ENCODE measurements at places on chromosomes 13 and 19.

- DNase-seq, result no peak
Measured at GRCh38 chr19:31671411-31672035, 322.3 kb upstream of the TSHZ3 start.

- DNase-seq, result no peak
Measured at GRCh38 chr13:113421673-113422270, 31.5 kb downstream of the ADPRHL1 start.

GRCh38 chr19:46785054-46785979 lies 3.1 kb downstream of the SLC1A5 start:
- DNase-seq, result no peak

DNA sequence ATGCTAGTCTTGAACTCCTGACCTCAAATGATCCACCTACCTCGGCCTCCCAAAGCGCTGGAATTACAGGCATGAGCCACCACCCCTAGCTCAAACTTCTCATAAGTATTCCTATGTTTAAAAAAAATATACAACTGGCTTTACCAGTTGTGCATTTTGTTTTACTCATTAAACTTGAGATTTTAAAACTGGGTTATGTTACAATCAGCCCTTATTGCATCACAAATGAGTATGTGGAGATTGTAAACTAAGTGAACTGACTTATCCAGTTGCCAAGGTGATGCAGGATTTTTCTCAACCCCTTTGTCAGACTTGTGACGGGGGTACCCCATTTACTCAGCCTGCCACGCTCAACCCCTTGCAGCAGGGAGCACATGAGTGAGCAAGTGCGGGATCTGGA lies 14.4 kb upstream of the GTF2F2 start:
- no peak for DNase-seq

DNA sequence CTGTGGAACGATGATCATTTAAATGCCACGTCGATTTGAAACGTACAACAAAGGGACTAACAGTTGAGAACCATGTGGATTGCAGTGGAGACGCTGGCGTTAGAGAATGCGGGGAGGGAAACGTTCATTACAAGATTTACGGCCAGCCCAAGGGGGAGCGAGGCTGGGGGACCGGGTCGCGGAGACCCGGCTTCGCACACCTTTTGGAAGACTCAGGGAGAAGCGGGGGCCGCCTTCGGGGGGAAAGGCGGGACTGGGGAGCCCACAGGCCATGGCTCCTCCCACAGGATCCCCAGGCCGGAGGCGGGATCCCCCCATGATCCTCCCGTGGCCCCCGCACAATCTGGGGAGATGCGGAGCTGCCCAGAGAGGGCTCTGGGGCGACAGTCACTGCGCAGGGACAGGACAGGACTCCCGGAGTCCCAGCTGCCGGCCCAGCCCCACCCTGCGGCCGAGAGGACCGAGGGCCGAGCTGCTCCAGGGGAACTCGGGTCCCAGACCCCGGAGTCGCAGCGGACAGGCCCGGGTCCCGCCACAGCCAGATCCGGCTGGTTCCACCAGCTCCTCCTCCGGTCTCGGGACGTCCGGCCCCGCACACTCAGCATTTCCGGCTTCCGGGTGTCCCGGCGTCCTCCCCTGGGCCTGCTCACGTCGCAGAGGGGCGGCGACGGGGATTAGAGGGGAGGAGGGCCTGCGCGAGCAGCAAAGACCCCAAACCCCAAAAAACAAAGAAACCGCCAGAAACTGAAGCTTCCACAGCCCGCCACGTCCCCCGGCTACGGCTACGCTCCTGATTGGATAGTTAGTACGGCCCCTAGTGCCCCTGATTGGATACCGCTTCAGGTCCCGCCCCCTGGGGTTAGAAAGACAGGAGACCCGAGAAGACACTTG lies 21.1 kb upstream of the OR10H1 start:
- peak; percentile 94 for DNase-seq

DNA sequence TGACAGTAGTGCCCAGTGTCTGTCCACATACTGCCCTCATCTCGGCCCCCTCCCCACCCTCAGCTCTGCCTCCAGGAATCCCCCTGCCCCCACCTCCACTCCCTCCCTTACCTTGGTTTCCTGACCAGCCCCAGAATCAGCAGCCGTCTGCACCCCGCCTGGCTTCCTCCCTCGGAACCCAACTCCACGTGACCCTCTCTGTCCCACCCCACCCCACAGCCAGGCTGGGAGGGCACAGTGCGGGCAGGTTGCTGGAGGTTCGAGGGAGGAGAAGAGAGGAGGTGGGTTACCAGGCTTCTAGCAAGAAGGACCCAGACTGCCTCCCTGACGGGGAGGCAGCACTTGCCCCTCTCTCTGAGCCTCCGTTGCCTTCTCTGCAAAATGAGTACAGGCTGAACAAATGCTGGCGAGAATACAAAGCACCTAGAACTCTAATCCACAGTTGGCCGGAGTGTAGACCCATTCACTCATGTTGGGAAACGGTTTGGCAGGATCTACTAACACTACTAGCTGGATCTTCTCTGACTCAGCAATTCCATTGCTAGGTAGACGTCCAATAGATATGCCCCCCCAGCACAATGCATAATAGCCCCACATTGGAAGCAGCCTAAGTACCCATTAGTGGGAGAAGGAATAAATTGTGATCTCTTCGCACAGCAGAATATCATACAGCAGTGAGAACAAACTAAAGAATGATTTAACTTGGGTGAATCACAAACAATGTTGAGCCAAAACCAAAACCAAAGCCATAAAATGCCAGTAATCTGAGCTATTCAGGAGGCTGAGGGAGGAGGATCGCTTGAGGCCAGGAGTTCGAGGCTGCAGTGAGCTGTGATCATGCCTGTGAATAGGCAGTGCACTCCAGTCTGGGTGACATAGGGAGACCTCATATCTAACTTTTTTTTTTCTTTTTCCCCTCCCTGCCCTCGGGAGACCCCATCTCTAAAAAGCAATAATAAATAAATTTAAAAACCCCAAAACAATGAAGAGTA lies at the start of gene RASAL3:
Gene RASAL3, minus strand, starts transcription at position 151 of the 992 bp plus-strand sequence. CDS start 186 bp downstream, outside the sequence.
- DNase-seq, result no peak

DNA sequence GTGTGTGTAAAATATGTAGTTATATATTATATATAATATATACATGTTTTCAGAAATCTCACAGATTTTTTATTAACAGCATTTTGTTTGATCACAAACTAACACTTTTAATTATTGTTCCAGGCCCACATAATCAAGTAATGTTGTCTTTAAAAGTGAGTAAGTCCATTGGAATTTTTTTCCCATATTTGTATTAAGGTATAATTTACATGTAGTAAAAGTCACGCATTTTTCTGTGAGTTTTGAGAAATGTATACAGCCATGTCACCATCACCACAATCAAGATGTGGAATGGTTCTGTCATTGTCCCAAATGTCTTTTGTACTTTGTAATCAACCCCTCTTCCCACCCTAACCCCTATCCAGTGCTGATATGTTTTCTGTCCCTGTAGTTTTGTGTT lies 120.0 kb upstream of the RFC3 start:
- DNase-seq, result no peak

GRCh38 chr19:30385666-30386065 lies 13.5 kb downstream of the ZNF536 start:
- no peak for DNase-seq

DNA sequence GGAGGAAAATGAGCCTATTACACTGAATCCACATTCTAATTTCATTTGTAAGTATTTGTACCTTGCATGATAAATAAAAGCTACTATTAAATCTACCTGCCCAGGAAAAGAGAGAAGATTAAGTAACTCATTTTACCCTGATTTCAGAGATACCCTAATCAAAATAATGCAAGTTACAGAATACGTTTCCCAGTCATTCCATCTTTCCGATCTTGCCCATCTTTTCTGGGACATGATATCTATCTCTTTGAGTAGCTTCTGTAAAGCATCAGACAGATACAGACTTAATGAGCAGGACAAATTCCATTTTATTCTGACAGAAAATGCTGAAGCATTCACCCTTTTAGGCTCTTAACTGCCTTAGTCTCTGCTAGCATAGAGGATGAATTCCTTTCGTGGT lies 56.6 kb downstream of the SPRY2 start:
- no peak for DNase-seq
